Activated CD8-positive, alpha-beta memory T cell treated with anti-CD3 and anti-CD28 coated beads for 4 hours (primary cell): ENCODE measurements at places on chromosomes 12 and 14.

GRCh38 chr14:53310412-53310811 is 157.3 kb upstream of the DDHD1 start:
- no peak for DNase-seq

DNA sequence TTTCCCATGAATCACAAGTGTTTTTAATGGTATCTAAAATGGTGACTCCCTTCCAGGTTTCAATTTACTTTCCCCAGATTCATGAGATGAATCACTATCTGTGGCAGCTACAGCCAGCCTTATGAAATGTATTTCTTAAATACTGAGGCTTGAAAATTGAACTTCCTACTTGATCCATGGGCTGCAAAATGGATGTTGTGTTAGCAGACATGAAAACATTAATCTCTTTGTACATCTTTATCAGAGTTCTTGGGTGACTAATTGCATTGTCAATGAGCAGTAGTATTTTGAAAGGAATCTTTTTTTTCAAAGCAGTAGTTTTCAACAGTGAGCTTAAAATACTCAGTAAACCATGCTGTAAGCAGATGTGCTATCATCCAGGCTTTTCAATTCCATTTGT is 250.8 kb downstream of the SLC6A15 start:
- no peak for DNase-seq

DNA sequence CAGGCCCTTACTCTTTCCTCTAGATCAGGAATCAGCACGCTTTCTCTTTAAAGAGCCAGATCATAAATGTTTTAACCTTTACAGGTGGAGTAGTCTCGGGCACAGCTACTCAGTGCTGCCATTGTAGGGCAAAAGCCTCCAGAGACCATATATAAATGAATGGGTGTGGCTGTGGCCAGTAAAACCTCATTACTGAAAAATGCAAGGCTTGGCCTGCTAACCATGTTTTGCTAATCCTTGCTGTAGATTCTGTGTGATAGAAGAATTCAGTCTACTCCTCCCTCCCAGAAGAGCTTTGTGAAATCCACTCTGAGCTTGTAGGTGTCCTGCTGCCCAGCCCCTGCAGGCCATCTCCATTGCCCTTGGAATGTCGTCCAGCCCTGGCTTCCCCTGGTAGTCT is 58.1 kb downstream of the HSP90AA1 start:
- DNase-seq = no peak

DNA sequence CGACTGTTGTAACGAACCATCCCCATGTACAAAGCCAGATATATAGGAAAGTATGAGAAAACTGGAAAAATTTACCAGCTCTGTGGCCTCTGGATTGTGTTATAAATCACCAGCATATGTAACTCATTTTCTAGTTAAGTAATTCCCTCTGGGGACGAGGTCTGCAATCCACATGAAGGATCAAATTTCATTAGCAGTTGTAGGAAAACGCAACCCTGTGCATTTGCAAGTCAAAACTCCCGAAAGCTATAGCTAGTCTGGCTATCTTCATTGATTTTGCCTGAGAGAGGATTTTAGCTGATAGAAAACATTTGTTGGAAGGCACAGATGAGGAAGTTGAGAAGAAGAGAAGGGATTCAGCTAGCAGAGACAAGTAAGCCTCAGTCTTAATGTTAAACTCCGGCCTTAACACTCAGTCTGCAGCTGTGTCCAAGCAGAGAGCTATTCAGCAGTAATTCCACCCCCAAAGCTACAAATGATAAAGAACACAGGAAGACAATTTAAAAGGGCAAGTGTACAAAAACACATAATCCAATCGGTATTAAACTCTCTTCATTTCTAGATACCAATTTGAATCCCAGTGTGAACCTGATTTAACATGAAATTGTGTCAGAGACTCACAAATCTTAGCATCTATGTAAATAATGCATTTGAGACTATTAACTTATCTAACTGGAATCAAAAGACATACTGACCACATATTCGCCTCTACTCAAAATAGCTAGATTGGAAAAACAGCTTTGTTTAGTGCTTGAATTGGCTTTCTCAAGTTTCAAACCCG is 54.2 kb upstream of the CERS5 start:
- DNase-seq = no peak

- DNase-seq = no peak
Measured at GRCh38 chr12:131399000-131399399, 311.9 kb upstream of the SFSWAP start.

DNA sequence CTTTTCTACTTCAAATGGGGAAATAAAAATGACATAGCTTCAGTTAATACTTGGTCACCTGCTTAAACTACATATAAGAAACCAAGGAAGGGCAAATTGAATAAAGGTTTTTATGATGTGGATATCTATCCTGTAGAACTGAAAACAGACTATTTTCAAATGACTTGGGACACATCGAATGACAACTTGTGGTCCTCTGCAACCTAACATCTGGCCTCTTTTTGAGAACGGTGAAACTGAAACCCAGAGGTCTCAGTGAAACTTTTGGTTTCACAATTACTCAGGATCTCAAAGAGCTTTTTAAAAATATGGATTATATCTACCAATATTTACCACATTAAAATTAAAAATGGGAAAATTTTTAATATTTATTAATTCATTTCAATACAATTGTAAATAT is 65.2 kb downstream of the PPP2R5E start:
- DNase-seq = no peak

GRCh38 chr12:58395470-58395869 is 454.1 kb downstream of the ATP23 start:
- no peak for DNase-seq

DNA sequence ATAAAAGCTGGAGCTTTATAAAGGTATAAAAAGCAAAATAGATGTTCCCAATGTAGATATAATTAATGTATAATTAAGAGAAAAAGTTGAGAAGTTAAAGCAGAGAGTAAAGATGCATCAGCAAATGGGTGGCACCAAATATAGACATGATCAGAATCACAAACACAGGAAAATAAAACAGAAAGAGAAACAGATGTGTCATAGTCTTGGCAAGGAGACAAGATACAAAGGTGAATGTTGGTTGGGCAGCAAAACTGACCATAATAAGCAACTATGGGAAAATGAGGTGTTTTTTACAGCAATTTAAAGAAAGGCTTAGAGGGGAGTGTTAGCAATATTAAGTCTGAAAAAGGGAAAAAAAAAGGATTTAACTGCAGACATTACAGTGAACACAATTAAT is 135.4 kb upstream of the CLEC14A start:
- DNase-seq = no peak

GRCh38 chr14:74913986-74914573 is 9.0 kb downstream of the RPS6KL1 start:
- no peak for DNase-seq

GRCh38 chr14:67680121-67680602 is 5.7 kb upstream of the VTI1B start:
- no peak for DNase-seq

- no peak for DNase-seq
Measured at GRCh38 chr14:24982472-24983155, 67.3 kb downstream of the STXBP6 start.

DNA sequence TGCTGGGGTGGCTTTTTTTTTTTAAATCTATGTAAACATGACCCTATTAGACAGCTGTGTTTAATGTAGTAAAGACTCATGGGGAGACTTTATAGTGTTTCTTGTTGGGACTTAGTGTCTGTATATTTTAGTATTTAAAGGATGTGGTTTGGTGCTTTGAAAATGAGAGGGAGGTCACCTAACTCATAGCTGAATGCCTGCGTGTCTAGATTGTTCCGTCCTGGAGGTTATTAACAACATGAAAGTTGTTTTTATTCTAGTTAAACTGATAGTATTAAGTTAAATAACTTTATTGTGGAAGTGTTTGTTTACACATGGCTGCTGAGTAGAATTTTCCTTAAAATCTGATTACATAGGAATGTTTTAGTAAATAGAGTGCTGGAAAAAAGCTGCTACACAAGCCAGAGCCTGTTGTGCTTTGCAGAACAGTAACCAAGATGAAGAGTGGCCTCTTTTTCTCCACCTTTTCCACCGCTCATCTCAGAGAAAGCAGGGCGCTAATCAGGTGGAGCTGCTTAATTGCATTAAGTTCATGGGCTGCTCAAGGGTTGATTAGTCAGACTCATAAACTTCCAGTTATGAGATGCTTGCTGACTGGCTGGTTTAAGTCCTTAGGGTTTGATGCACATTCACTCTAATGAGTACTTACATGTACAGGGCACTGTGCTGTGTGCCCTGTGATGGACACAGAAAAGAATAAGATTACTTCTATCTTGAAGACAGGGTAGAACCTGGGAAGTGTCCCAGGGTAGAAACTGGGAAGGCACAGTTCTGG is 62.7 kb downstream of the FBXO34 start:
- DNase-seq = no peak

DNA sequence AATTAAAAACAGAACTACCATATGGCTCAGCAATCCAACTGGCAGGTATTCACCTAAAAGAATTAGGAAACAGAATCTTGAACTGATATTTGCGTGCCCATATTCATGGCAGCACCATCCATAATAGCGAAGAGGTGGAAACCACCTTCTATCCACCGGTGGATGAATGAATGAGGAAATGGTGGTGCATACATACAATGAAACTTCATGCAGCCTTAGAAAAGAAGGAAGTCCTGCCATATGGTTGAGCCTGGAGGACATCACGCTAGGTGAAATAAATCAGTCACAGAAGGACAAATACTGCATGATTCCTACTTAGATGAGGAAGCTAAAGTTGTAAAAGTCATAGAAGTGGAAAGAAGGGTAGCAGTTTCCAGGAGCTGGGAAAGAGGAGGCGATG is 6.6 kb downstream of the TCL1A start:
- DNase-seq = no peak

- no peak for DNase-seq
Measured at GRCh38 chr14:55968741-55969140, 149.5 kb upstream of the PELI2 start.

GRCh38 chr14:54730156-54730961 is 163.4 kb downstream of the SAMD4A start:
- no peak for DNase-seq

GRCh38 chr12:42804928-42805327 is 215.4 kb upstream of the PRICKLE1 start:
- no peak for DNase-seq

DNA sequence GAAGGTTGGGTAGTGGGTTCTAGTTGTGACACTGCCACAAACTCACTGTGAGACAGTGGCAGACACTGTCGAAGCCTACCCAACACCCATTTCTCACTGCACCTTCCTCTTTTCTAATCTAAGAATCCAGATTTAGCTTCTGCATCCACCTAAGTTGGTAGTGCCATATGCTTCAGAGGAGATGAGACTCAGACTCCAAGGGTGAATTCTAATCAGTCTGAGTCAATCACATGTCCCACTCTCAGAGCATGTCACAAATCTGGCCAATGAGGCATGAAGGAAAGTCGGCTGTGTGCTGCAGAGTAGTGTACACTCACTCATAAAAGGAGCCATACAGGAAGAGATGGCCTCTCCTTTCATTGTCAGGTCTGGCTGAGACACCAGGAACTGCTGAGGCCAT is 102.1 kb upstream of the RAP1B start:
- DNase-seq = no peak

DNA sequence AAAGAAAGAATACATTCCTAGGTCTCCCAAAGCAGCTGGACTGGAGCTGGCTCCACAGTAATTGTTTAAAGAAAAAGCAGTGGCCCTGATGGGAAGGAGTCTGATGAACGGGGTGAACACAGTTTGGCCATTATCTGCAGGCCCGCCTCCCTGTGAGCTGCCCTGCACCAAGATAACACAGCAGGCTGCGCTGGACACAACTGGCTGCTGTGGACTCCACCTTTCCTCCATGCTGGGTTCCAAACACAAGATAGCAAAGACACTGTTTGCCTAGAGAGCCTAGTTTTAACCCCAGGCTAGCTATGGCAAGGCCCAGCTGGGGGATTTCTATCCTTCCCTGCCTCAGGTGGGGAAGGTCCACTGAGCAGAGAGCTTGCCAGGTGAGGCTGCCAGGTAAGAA is 34.6 kb downstream of the ZFP36L1 start:
- DNase-seq = no peak

DNA sequence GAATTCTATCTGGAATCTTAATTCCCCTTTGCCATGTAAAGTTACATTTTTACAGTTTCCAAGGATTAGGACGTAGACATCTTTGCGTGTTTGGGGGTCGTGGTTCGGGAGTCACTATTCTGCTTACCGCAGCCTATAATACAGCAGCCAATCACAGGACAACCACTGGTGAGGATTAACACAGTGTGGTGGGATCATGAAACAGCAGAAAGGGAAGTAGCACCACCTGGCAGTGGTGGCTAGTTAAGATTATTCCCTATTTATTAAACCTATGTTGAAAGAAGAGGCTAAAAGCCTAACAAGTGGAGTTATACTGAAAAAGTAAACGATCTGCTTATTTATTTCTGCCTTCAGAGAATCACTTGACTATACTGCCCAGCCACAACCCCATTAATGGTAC is 71.7 kb downstream of the IPO8 start:
- DNase-seq = no peak

GRCh38 chr12:27081668-27082111 is 688 bp downstream of the C12orf71 start:
- no peak for DNase-seq

- DNase-seq = no peak
Measured at GRCh38 chr12:51371295-51371953, 19.8 kb downstream of the GALNT6 start.

DNA sequence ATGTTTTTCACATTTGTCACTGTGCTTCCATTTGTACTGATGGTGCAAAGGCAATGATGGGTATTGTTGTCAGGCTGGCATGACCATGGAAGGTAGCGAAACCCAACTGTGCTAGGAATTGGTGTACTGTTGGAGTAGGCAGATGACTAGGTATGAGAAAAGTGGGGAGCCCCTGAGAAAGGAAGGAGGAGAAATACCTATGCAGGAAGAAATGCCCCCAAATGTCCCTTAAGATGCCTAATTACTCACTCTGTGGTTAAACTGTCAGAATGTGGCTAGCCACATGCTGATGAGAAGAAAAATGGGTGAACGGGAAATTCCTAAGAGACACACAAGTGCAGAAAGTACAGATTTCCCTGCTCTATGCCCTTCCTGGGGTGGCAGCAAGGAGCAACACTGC is 339.1 kb downstream of the TMEM132D start:
- DNase-seq = no peak

DNA sequence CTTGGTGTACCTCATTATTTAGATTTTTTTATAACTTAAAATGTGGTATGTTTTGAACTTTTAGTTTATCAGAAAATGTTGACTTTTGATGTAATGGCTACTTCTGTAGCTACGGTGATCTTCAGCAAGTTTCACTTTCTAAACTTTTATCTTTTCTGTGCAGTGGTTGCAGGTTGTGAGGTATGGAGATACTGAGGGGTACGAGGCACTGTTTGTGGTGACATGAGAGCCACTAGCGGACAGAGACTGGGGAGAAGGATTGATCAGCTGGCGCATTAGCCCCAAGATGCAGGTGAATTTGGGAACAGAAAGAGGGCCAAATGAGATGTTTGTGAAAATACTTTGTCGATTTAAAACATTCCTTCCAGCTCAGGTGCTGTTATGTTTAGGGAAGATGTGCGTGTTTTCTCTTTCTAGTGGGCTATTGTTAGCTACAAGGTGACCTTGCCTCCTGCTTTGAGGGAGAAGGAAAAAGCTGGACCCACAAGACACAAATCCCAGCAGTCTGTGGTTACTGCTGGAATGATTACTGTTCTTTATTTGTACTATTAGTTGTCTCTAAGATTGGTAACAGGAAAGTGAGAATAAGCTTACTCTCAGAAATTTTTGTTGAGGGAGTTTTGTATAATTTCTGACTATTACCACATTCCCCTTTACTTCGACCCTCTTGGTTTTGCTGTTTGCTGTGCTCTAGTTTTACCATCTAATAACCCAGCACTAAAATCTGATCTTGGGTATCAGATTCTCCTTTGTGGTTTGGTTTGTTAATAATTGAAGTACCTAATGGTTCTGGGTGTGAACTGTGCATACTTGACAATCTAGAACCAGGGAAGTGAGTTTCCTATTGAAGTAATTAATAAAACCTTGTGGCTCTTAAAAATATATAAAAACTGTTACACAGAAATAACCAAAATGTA is 61.7 kb downstream of the FBXO34 start:
- no peak for DNase-seq
